ENCODE measurements at places on chromosomes 6 and 20.

- no peak for DNase-seq
Measured at GRCh38 chr6:139699335-139699734, 324.9 kb upstream of the CITED2 start.

DNA sequence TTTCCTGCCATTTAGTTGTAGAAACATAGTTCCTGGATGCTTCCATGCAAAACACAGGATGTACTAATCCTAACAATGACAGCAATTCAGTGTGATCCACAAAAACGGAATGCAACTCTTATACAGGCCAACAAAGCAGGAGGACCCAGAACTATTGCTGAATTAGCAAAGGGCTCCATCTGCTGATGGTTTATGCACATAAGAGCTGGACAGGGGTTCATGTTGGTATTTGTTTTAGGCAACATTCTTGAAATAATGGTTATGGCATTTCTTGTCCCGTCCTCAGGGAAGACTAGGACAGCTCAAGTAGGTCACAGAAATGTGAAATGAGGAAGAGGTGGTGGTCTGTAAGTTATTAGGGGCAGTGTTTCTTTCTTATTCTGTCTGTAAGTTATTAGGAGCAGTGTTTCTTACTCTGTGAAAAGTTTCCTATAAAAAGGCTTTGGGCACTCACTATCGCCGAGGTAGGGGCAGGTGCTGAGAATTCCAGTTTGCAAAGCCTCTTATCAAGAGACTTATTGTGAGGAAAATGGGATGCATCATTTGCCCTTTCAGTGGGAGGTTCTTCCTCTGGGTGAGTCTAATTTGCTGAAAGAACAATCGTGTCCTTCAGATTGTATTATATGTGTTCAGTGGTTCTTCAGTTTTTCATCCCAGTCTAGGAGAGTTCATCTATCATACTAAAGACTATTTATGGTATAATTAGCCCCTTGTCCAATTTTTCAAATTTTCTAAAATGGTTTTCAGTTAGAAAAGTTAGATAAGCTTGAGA, 171.1 kb downstream of the MCHR2 start:
- no peak for DNase-seq

- DNase-seq = no peak
Measured at GRCh38 chr6:19690325-19691075, 146.7 kb upstream of the ID4 start.

- no peak for DNase-seq
Measured at GRCh38 chr6:158092806-158093205, 75.3 kb downstream of the SERAC1 start.

DNA sequence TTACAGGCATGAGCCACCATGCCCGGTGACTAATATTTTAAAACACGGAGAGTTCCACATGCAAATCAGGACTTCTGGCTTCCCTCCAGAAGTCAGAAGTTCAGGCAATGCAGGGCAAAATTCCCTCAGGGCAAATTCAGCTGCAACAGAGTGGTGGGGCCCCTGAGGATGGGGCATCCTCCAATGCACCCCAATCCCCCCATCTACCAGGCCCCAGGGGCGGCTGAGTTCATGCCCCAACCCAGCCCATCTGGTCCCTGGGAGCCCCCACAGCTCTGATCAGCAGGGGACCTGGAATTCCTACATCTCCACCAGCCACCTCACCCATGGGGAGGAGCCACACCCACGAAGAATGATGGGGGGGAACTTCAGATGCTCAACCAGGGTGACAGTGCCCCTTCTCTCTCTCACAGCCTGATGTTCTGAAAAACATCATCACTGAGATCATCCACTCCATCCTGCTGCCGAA, 22.6 kb downstream of the BPIFB1 start:
- DNase-seq = no peak

- DNase-seq = no peak
Measured at GRCh38 chr6:2773449-2773848, 8.3 kb downstream of the WRNIP1 start.

GRCh38 chr6:110886555-110887167, 12.1 kb downstream of the AMD1 start:
- no peak for DNase-seq

GRCh38 chr20:697826-698225, 22.2 kb upstream of the SCRT2 start:
- DNase-seq = peak; percentile 13

- DNase-seq = peak; percentile 61
Measured at GRCh38 chr20:8305449-8305978, 173.4 kb downstream of the PLCB1 start.

DNA sequence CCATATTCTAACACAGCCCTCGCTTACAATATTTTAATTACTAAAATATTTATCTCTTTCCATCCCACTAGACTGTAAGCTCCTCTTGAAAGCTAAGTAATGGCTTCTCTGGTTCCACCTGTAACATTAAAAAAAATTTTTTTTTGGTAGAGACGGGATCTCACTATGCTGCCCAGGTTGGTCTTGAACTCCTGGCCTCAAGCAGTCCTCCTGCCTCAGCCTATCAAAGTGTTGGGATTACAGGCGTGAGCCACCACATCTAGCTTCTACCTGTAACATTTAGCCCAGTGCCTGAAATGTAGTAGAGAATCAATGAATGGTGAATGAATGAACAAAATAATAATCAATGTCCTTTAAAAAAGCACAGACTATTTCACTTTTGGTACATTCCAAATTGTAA, 28.8 kb downstream of the DEK start:
- DNase-seq = no peak

DNA sequence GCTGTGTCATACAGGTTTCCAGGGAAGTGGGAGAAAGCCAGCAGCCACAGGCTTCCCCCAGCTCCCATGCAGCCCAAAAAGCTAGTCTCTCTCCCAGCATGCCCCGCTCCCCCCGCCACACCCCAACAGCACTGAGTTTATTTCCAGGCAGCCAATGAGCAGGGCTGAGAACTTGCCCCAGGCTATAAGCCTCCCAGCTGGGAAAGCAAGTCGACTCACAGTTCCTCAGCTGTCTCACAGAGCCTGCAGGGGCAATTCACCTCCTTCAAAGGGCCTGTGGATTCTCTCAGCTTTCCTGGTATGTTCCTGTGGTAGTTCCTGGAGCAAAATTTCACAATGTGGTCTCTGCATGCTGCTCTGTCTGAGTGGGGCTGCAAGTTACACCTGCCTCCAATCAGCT, 34.2 kb downstream of the PAX1 start:
- no peak for DNase-seq

GRCh38 chr6:15213838-15214400, 31.9 kb upstream of the JARID2 start:
- DNase-seq = no peak

DNA sequence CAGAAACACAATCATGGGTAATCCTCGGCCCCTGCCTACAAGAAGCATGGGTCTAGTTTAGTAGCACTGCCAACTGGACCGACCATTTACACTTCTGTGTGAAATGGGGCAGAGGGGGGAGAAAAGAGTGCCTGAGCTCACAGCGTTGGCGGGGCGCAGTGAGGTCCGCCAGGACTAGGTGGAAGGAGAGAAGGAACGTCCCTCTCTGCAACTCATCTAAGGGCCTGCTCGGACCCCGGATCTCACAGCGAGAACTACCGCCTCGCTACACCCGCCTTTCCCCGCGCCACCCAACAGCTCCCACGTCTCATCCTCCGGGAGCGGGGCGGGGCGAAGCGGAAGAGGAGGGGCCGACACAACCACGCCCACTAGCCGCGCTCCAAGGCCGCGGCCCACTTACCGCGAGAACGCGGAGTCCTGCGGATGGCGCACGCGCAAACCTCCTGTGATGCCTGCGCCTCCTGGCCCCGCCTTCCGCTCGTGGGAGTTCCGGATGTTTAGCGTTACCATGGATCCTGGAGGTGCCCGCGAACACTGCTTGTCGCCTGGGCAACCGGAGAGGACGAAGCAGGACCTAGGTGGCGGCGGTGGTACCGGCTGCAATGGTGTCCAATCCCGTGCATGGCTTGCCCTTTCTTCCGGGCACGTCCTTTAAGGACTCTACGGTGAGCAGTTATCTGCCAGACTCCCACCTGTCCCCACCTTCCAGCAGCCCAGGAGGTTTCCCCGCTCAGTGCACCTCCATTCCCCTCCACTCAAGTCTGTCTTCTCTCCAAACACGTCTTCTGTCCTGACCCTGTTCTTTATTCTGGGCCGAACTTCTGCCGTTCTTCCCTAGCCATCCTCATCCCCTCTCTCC, at the start of gene EFHC1:
TSS of gene EFHC1 (plus strand) at position 534 of the 859 bp plus-strand sequence. CDS start at position 603, 69 bp downstream.
- DNase-seq = peak; percentile 99

- no peak for DNase-seq
Measured at GRCh38 chr6:164825386-164825785, 484.0 kb downstream of the C6orf118 start.

- DNase-seq = peak; percentile 92
Measured at GRCh38 chr20:19757487-19758132, 448 bp upstream of the RIN2 start.

- peak; percentile 45 for DNase-seq
Measured at GRCh38 chr20:32968478-32969241, 35.6 kb downstream of the SUN5 start.

- no peak for DNase-seq
Measured at GRCh38 chr6:112100561-112100960, 13.2 kb downstream of the FAM229B start.

DNA sequence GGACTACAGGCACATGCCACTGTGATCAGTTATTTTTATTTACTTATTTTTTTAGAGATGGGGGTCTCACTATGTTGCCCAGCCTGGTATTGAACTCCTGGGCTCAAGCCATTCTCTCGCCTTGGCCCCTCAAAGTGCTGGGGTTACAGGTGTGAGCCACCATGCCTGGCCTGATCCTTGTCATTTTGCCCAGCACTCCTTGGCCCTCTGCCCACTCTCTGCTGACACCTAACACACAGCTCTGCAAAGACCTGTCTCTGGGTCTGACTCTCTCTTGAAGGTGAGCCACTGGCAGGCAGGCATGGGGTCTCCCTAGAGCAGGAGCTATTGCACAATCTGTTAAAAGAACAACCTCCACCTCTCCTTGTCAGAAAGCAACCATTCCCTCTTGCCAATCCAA, 155.6 kb downstream of the ZFP64 start:
- no peak for DNase-seq

DNA sequence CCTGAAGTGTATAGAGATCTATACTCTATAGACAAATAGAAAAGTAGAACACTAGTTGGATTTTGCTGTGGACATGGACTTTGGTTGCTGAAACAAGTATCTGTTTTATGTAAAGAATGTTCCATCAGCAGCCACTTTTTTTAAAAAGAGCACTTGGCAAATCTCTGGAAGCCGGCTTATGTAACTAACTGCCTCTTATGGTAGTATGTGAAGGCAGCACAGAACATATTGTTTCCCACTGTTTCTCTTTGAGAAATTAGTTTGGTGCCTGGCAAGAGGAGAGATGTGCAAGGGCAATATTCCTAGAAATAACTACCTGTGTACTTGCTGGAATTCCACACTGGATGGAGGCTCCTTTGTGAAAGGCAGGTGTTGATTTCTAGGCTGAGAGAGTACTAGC, 242.3 kb upstream of the PREP start:
- no peak for DNase-seq

DNA sequence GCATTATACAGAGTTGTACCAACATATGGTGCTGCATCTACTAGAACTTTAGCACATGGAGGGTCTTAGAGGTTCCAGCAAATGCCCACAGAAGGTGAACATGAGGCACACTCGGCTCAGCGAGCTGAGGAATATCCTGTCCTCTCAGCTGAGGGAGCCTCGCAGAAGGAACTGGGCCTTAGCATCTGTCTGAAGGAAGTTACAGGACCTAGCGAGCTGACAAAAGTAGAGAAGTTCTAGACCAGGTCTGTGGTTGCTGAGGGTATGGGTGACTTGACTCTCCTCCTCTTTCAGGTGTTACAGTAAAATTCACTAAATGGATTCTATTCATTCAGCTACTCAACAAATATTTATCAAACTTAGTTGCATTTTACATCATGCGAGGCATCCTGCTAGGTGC, 157.2 kb downstream of the ZDHHC14 start:
- DNase-seq = no peak

DNA sequence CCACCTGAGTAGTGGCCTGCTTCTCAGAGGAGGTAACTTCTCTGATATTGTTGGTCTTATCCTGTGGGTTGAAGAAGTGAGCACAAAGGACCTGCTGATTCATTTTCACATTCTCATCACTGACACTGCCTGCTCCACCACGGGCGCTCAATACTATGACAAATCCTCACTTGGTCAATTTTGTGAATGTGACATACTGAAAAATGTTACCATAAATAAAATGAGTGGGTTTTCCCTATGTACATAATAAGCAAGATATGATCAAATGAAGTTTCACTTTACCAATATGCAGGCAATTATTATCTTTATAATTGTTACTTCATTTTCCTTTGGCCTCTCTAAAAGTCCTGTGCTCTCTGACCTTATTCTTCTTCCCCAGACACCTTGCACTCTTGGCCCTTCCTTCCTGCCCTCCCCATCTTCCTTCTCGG, 71.5 kb upstream of the RIPOR2 start:
- DNase-seq = no peak

- DNase-seq = no peak
Measured at GRCh38 chr20:1857466-1857865, 37.7 kb upstream of the SIRPA start.

GRCh38 chr6:3527651-3527977, 70.8 kb upstream of the SLC22A23 start:
- no peak for DNase-seq

GRCh38 chr6:164911873-164912580, 397.4 kb downstream of the C6orf118 start:
- no peak for DNase-seq

DNA sequence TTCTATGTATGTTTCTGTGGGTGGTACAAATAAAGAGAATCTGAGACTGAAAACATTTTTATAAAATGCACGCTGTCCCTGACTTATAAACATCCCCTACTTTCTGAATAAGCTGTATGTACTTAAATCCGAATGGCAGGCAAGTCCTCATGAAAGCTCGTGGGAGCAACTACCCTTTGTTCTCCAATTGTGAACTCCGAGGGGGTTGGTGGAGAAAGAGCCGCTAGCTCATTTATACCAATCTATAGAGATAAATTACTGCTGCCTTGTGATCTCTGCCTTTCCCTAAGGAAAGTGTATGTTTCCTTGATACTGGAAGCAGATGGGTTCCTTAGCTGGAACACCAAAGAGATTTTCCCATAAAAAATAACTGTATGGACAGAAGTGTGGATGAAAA, 84.5 kb downstream of the GJA10 start:
- no peak for DNase-seq

DNA sequence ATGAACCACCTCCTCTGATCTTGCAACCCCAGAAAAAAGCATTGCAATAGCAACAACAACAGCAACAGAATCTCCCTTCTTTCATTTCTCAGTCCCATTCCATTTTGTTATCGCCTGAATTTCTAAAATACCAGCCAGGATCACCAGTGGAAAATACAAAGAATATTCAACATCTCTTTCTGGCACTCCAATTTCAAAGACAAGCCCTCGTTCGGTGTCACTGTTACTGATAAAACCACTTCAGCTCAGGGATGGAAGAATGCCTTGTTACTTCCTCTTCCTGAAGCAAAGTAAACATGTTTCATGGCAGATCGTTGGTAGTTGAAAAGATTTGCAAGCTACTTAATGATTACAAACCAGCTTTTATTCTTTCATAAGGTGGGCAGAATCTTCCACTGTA, 94.0 kb upstream of the SPTLC3 start:
- DNase-seq = no peak

- no peak for DNase-seq
Measured at GRCh38 chr6:18053078-18053477, 65.6 kb upstream of the KIF13A start.

- no peak for DNase-seq
Measured at GRCh38 chr6:39453241-39453640, 130.7 kb upstream of the KCNK16 start.
